Retina (tissue), 1 donor: ENCODE measurements at places on chromosomes 3 and 15.

DNA sequence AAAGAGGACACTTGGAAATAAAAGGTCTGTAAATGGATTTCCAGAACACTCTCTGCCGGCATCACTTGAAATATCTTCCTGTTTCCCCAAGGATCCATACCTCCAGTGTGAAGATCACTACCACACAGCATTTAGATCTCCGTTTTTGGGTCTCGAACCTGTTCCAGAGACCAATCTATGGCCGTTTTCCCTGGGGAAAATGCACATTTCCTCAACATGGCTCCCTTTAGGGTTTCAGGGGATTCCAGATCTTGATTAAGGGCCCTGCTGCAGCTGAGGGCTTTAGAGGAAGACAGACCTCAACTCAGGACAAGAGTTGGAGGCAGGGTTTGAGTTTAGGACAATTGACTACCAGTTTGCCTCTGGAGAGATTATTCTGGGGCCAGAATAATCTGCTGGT, 2.1 kb downstream of the CTSH start:
- DNase-seq = no peak

DNA sequence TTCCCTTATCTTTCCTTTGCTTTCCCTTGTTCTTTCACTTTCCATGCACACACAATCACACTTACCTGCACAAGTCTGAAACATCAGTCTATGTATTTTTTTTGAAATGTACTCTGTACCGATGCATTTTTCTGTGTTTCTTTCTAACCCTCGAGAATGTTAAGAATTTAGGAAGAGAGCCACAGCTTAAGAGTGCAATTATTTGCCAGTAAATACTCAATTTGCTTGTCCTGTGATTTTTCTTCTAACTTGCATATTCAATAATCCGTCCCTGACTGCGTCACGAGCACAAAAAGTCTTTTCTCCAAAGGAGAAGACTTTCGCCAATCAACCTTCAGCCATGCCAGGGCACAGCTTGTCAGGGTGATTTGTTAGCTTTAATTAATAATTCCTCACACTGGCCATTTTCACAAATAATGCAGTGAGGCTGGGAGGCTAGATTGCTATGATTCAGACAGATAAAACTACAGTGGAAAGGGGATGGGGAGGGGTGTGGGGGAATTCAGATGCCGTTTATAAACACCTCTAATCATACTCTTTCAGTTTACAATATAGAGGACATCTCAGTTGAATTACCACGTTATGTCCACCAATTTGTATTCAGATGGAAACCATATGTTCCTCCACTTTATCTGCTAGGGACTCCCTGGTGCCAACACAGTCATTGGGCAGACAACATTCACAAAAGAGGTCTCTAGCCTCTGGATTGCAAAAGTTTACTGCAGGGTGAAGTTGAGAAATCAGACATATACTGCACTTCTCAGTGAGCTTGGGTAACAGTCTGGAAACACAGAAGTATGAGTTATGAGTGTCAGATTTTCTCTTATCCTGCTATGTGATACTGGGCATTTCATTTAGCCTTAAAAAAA, 388.0 kb downstream of the ZBTB20 start:
- DNase-seq = no peak

DNA sequence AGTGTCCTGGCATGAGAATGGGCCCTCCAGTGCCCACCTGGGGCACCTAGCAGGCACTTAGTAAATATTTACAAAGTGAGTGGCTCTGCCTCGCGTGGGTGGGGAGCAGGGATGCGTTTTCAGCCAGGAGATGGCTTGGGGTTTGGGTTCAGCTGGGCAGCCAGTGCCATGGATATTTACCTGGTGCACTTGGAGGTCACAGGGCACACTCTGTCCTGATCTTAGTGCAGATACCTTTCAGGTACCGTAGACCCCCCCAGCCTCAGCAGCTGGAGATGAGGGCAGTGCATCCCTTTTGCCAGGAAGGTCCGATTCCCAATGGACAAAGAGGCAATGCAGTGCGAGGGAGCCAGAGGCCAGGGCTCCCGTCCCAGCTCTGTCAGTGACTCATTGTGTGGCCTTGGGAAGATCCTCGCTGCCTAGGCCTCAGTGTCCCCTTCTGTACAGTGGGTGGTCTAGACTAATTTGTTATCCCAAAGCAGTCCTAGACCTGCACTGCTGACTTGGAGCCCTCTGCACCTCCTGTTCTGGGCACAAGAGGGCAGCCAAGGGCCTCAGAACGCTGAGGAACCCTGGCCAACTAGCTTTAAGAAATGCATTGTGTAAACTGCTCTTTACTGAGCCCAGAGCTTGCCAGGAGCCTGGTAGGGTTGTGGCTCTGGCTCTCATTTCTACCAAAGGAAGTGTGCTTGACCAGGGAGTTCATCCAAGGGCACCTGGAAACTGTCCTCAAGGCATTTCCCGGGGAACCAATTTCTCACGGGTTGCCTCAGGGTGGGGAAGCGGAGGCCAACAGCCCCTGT, 16.0 kb downstream of the HDAC11 start:
- peak; percentile 84 for DNase-seq

DNA sequence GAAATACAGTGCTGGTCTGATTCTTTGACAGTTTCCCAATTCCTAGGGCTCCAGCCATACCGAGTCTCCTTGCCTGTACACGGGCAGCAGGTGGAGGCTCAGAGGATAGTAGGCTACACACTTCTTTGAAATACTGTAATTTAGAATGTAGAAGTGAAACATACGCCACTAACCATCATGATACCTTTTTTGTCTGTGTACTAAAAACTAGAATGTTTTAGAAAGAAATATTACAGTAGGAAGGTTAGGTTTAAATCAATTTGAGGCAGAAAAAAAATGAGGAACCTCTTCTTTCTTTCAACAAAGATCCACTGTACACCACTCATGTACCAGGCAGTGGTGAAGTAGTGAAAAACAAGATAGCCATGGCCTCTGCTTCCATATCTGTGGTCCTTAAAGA, 354.7 kb downstream of the MCTP2 start:
- no peak for DNase-seq

DNA sequence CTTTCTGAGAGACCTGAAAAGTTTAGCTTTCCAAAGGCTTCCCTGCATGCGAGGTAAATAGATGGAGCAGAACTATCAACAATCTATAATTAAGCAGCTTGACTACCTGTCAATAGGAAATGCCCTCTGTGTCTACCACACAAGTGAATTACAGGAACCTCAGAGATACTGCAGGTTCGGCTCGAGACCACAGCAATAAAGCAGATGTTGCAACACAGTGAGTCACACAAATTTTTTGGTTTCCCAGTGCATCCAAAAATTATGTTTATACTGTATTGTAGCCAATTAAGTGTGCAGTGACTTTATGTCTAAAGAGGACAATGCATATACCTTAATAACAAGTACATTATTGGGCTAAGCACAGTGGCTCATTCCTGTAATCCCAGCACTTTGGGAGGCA, 252.0 kb downstream of the UBE2E2 start:
- no peak for DNase-seq

DNA sequence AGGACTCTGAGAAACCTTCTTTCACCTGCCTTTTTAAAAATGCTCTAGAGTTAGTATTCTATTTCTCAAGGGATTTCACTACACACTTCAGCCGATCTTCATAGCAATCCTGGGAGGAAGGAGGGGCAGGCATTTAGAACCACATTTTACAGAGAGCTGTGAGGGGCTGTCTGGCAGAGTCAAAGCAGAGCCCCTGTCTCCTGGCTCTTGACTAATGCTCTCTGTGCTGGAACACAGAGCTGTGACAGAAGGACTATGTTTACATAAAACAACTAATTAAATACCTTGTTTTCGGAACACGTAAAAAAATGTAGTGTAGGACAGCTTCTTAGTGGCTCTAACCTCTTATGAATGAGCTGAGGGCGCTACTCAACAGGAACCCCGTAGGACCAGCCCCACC, 7.6 kb upstream of the SPTBN5 start:
- no peak for DNase-seq

DNA sequence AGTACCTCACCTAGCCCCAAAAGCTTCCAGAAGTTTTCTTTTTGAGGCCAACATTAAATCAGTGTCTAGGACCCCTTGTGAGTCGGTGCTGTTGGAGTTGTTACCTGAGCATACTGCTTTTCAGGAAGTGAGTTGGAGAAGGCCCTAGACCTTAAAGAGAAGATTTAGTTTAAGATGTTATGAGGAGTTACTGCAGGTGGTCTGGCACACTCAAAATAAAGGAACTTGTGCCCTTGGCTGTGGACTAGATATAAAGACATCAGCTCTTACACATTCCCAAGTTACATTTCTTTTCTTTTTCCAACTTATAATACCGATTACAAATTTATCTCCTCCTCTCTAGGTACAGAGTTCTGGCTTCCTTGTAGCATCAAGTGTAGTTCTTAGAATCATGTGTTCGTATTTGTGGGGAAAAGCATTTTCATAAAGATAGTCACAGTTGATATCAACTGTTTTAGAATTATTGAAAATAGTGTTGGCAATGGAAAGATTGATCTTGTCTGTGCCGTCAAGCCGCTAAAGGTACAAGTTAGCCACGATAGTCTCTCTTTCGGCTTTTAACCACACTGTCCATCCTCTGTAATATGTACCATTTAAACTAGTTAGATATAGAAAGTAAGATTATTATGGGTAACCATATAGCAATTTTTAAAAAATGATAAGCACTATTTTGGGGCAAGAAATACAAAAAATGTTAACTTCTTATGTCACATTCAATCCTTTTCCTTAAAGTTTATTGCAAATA, 8.6 kb downstream of the ZIC1 start:
- no peak for DNase-seq

DNA sequence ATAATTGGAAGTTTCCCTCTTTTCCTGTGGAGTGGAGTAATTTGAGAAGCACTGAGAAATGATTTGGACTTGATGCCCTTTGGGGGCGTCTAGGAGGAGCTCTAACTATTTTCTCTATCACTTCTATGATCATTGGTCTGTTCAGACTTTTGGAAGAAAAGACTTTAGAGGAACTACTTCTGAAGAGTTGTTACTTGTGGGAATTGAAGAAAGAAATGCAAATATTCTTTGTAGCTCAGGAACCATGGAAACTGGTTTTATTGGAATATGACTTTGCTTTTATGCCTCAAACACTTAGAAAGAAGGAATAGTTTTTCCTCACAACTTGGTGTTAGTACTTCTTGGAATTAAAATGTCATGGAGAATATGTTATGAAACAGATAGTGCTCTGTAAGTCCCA, 122.0 kb upstream of the ALDH1A3 start:
- DNase-seq = no peak

GRCh38 chr3:189513281-189514117, 117.7 kb upstream of the TP63 start:
- no peak for DNase-seq

DNA sequence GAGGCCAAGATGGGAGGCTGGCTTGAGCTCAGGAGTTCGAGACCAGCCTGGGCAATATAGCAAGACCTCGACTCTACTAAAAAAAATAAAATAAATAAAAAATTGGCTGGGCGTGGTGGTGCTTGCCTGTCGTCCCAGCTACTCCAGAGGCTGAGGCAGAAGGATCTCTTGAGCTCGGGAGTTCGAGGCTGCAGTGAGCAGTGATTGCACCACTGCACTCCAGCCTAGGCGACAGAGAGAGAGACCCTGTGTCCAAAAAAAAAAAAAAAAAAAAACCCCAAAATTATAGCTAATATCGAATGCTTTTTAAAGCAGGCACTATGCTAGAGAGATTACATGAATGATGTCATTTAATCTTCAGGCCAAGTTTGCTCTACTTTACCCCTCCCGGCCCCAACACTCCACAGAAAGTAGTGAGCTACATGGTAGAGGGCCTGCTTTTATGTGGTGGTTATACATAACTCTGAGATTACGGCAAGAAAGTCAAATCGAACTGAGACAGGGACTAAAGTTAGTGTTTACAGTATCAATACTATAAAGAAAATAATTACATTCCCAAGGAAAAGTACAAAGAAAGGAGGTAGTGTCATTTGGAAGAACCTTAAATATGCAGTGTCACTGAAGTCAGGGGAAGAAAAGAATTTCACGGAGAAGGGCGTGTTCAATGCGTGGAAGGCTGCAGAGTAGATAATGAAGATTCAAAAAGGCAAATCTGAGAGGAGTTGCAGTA, 1.1 kb downstream of the ADPGK start:
- DNase-seq = no peak

DNA sequence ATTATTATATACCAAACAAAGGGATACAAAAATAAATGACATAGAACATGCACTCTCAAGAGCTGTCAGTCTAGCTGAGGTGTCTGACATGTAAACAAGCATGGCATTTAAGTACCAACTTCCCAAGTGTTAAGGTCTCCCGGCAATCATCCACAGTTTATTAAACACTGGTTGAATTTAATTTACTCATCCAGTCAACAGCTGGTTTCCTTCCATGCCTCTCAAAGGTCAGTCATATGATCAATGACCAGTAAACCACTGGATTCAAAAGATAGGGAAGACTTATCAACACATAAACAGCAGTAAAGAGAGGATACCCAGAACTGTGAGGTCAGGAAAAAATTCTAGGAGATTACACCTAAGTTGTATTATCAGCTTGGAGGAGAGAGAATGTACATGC, 80.4 kb downstream of the ADAM10 start:
- DNase-seq = no peak

DNA sequence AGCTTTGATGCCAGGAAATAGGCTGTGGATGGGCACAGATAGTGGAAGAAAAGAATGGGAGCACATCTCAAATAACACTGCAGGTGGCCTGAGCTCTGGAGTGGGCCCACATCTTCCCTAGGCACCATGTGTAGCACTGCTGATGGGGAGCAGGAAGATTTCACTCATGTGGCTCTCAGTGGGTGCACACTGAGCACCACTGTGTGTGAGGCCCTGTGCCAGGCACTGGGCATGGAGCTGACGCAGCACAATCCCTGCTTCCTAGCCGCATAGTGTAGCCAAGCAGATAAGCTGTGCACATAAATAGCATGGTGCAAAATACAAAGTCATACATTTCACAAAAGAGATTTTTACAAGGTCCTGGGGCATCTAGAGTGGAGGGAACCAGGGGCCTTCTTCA, 101.6 kb downstream of the MOBP start:
- no peak for DNase-seq

- no peak for DNase-seq
Observed at GRCh38 chr15:77059786-77060361, 11.0 kb downstream of the TSPAN3 start.

- DNase-seq = peak; percentile 12
Observed at GRCh38 chr15:41558400-41559238, at the start of gene TYRO3. TYRO3 (plus strand) TSS chr15:41559212; CDS start chr15:41559258, 46 bp downstream.

DNA sequence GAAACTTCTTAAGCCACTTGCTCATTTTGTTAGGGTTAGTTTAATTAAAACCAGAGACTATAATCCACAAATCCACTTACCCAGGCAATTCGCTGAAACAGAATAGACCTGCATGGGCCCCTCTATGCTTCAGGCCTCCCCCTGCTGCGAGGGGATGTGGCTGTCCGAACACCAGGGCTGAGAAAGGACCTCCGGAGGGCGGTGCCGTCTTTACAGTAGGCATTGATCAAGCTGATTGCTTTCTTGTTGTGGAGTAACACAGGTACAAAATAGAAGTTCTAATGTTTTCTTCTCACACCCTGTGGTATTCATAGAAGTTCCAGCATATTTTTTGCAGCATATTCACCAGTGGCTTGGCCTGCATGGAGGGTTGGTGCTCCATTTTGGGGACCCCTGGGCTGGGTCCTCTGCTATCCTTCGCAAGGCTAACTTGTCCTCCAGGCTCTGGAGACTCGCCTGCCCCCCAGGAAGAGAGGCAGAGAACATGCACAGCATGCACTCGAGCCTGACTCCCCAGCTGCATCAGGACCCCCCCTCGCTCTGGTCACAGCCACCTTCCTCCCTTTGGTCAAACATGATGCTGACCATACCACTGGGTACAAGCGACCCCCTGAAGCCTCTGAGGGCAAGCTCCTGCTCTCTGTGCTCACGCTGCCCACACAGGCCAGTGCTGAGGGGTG, 55.3 kb downstream of the TPRA1 start:
- DNase-seq = no peak

GRCh38 chr15:66249605-66250174, 3.9 kb downstream of the MEGF11 start:
- DNase-seq = no peak
